ENCODE measurements at places on chromosomes 7 and 10. TPM values are rescaled to one million over a fixed set of nuclear protein-coding genes. Genes with fewer than 3 reads are reported as not detected.

The MBL2 gene
- total RNA-seq = not detected

- DNase-seq = no peak
Measured at GRCh38 chr10:77919713-77920108, 6.8 kb downstream of the DLG5 start.

- no peak for DNase-seq
Measured at GRCh38 chr7:8263048-8263447, 1.1 kb upstream of the ICA1 start.

- no peak for DNase-seq
Measured at GRCh38 chr7:90728568-90728967, 132.4 kb downstream of the CDK14 start.

- DNase-seq = no peak
Measured at GRCh38 chr10:9814285-9814864, 1203.3 kb upstream of the CELF2 start.

- DNase-seq = peak; percentile 83
Measured at GRCh38 chr10:59337201-59337652, 25.1 kb downstream of the FAM13C start.

GRCh38 chr10:44752451-44753441 is 158.4 kb upstream of the TMEM72 start:
- DNase-seq = peak; percentile 98

The GNAI1 gene
- total RNA-seq = 46.7 TPM

The PILRA gene
- total RNA-seq = 0.27 TPM

The GIMAP7 gene
- not detected for total RNA-seq

The SOSTDC1 gene
- total RNA-seq = not detected

DNA sequence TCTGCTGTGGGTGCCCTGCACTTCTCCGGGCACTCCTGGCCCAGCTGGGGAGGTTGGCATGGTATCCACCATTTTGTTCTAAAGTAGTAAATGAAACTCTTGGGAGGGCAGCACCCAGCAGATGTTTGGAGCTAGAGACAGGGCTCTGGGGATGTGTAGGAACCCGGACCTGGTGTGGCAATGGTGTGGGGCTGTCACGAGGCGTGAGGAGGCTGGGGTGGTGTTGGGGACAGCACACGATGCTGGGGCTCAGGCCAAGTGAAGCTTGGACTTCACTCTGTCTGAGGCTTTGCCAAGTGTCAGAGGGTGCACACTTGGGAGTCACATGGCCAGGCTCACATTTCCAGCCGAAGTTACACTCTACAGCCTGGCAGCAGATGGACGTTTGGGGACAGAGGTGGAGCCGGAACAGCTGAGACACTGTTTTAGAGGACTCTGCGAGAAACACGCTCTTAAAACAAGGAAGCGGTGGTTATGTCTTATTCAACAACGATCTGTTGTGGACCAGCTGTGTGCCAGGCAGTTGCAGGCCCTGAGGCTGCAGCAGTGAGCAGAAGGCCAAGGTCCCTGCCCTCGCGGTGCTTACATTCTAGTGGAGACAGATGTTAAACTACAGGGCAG is 118.2 kb downstream of the CUX1 start:
- DNase-seq = no peak

DNA sequence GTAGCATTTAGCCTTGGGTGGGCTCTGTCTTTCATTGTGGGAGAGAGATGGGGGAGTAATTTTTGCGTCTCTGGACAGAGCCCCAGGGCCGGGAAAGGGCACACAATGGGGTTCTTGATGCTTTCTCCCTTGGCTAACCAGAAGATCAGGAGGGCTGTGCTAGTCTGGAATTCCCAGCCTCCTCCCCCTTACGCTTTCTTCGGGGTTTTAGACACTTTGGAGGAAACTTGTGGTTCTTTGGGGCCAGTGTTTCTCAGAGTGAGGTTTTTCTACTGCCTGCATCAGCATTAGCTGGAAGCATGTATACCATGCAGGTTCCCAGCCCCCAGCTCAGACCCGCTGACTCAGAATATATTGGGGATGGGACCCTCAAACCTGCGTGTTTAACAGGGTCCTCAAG is 7.0 kb downstream of the NEURL1 start:
- no peak for DNase-seq

DNA sequence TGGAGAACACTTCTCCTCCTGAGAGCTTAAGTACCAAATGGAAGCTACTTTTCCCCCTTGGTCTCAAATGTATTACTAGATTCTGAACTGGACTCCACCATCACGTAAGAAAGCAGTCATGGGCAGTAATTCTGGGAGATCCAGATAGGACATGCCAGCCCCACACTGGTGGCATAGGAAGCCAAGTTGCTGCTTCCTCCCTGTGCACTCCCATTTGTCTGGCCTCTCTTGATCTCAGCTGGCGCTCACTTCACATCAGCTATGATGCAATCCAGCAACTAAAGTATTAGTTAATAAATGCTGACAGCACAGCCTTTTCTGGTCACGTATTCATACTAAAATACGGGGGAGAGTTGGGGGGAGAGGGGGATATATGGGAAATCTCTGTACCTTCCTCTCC is 3.4 kb upstream of the IL6 start:
- peak; percentile 55 for DNase-seq

DNA sequence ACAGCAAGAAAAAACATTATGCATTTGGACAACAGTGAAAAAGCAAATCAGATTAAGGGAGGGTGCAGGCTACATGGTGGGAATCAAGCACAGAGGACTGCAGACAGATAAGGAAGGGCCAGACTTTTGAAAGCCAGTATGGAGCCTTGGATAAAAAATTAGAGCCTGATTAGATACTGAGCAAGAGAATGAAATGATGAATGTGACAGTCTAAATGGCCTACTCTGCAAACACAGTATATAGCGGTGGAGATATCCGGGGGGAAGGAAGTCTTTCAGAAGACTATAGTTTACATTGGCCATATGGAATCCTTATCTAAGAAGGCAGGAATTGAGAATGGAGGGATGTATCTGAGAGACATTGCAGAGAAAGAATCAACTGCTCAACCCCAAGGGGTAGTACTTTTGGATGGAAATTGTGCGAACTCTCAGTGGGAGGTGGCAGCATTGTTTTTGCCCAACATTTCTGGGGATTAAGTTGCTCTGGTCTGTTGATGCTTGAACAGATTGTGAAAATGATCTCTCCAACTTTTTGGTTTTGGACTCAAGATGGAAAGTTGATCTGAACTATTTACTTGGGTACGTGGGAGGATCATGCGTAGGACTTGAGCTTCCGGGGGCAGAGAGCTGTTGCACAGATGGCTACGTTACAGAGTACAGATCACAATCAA is 39.4 kb upstream of the CHCHD3 start:
- DNase-seq = no peak

The FAM25A gene
- not detected for total RNA-seq

DNA sequence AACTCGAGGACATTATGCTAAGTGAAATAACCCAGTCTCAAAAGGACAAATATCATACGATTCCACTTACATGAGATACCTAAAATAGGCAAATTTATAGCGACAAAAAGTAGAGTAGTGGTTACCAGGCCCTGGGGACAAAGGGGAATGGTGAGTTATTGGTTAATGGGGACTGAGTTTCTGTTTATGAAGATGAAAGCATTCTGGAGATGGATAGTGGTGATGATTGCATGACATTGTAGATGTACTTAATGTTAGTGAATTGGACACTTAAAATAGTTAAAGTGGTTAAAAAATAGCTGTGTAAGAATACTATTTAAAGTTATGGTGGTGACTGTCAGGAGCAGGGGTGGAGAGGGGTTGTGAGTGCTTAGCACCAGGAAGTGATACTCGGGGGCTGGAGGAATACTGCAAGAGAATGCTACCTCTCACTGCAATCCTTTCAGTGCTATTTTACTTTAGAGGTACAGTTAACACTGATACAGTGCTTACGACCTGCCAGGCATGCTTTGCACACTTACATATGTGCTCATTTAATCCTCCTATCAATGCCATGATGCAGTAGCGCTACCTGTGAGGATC is 16.7 kb upstream of the TEX36 start:
- DNase-seq = no peak

DNA sequence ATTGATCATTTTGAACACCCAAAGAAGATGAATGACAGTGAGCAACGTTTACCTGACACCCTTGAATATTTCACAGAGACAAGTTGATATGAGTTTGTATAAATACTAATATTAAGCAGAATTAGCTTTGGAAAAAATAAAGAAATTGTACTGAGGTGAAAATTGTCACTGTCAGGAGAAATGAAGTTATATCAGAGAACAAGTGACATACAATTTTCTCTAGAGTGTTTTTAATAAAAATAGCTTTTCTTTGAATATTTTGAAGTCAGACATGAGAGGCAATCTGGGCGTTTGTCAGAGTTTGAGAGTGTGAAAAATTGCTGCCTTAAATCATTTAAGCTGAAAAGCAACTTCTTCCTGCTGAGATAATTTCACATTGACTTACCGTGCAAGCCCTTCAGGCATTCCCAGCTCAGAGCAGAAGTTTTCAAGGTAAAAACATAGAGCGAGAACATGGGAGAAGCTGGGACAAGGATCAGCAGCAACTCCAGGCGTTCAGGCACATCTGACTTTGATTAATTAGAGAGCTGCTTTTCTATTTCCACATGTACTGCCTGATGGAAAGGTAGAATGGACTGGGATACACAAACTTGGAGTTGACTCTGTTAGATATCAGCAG is 535.9 kb downstream of the TFEC start:
- no peak for DNase-seq

- DNase-seq = no peak
Measured at GRCh38 chr7:49776994-49777393, 3.6 kb downstream of the VWC2 start.

GRCh38 chr7:44615149-44615611 is 8.8 kb downstream of the OGDH start:
- peak; percentile 29 for DNase-seq

DNA sequence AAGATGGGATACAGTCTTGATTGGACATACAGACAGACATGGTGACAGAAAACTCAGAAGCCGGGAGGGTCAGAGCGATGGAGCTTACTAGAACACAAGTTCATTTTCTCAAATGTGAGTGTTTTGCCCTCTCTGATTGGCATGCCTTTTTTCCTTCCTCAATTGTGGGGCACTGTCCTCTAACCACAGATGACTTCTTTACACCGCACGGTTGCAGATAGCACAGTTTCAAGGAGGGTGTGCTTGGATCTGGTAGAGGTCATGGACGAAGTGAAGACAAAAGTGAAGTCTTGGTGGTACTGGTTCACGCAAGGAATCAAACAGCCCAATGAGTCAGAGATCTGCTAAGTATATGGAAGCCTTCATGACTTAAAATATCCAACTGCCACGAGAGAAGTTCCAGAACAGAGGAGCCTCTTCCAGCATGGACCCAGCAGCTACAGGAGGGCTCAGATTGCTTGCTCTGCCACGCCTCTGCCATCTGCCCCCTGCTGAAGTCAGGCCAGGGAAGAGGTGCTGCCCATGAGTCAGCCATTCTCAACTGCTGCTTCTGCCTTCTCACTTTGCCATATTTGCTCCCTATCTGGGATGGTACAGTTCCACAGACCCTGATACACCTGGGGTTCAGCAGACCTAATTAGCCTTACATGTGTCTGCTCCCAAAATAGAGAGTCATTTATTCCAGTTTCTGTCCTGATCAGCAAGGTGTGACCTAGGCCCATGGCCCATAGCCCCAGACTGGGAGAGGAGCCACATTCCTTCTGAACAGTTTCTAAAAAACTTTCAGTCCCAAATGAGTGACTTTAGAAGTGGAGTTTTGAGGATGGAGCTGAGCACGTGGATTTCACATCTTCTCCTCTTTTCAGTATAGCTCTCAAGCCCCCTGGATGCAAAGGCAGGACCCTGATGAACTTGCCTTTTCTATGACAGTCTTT is 413.8 kb downstream of the KCNMA1 start:
- no peak for DNase-seq

DNA sequence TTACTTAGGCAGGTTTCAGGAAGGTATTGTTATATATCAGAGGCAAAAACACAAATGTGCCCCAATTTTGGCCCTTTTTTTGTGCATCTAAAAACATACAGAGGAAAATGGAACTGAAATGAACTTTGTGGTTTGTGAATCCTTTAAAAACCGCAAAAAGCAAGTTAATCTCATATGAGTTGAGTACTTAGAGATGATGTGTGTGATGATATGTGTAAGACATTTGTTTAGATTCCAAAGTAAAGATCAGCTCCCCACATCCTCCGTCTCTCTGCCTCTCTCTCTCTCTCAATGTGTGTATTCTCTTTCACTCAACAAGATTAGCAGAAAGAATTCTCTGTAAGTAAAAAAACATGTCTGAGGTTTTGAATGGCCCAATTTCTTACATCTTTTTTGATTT is 201.9 kb downstream of the MALRD1 start:
- DNase-seq = peak; percentile 1

The ENO4 gene
- total RNA-seq = 1.4 TPM

GRCh38 chr10:95423164-95424005 is 132.6 kb upstream of the PDLIM1 start:
- DNase-seq = no peak

- DNase-seq = no peak
Measured at GRCh38 chr7:39908973-39909372, 41.1 kb upstream of the CDK13 start.

The DDX56 gene
- total RNA-seq = 14.6 TPM

Data from fibroblast of the aortic adventitia (primary cell).